Activated CD4-positive, alpha-beta T cell treated with anti-CD3 and anti-CD28 coated beads for 24 hours (primary cell): ENCODE measurements at places on chromosomes 2 and 18.

GRCh38 chr2:63553049-63553448 is 35.2 kb downstream of the WDPCP start:
- no peak for DNase-seq

DNA sequence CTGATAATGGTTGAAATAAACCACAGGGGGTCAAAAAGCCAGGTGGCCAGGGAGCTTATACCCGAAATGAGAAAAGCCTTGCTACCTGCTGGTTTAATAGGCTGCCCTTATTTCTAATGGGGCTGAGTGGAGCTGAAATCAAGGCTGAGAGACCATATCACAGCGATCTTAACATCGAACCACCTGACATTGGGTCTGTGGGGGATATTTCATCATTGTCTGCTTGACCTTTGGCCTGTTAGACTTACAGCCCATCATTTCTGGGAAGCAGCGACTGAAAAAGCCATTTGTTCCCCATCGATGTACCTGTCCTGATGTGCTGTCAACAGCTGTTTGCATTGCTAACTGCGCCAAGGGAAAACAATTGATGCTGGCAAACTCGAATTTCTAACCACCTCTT is 199.7 kb upstream of the SLC14A2 start:
- no peak for DNase-seq

- no peak for DNase-seq
These were observed 2.9 kb downstream of the IL18R1 start for GRCh38 chr2:102358496-102358895.

DNA sequence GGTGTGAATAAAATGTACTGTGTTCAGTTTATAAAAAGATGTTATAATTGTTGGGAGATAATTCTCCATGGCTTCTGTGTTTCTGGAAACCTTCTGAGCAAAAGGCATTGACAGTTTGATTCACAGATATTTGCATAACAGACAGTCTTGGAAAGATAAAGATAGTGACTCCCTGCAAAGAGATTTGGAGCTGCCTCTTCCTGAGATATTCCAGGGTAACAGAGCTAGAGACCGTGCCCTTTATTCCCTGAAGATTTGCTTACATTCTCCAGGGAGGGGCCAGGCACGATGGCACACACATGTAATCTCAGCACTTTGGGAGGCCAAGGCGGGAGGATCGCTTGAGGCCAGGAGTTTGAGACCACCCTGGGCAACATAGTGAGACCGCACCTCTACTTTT is 12.2 kb upstream of the ANXA4 start:
- DNase-seq: no peak

DNA sequence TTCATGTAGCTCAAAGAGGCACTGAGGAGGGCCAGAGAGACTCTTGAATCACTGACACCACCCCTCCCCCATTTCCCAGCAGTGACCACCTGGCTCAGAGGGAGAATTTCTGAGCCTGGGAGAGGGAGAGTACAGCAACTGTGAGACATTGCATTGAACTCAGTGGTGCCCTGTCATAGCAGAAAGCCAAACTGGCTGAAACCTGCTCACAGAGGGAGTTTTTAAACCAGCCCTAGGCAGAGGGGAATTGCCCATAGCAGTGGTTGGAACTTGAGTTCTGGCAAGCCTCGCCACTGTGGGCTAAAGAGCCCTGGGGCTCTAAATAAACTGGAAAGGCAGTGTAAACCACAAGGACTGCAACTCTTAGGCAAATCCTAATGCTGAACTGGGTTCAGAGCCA is 243.1 kb downstream of the ADCYAP1 start:
- DNase-seq: no peak

- no peak for DNase-seq
These were observed 128.7 kb downstream of the MEP1B start for GRCh38 chr18:32318581-32318980.

- no peak for DNase-seq
These were observed 39.8 kb upstream of the ASAP2 start for GRCh38 chr2:9166579-9167377.

GRCh38 chr2:2114707-2115245 is 216.3 kb downstream of the MYT1L start:
- no peak for DNase-seq

GRCh38 chr2:96656540-96656939 is 14.0 kb downstream of the FER1L5 start:
- DNase-seq: no peak

GRCh38 chr2:148660999-148661398 is 16.4 kb downstream of the EPC2 start:
- no peak for DNase-seq

- no peak for DNase-seq
These were observed 32.2 kb downstream of the STAT1 start for GRCh38 chr2:190981733-190982132.

- no peak for DNase-seq
These were observed 58.3 kb upstream of the UPP2 start for GRCh38 chr2:158043181-158043948.

GRCh38 chr2:16138811-16139662 is 198.7 kb downstream of the MYCN start:
- no peak for DNase-seq

DNA sequence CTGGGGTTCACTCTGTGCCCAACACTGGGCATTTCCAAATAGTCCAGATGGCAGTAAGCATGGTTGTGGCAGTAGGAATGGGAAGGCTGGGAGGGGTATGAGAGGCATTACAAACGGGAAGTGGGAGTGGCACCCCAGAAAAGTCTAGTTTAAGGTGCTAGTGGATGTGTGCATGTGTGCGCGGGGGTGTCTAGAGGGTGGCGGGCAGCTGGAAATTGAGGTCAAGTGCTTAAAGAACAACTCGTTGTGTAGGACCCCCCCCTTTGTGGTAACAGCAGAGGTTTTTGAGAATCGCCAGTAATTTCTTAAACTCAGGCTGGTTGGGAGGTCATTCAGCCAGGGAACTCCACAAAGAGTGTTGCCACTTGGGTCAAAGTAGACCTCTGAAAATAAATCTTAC is 69.9 kb downstream of the RHBDD1 start:
- DNase-seq: no peak

DNA sequence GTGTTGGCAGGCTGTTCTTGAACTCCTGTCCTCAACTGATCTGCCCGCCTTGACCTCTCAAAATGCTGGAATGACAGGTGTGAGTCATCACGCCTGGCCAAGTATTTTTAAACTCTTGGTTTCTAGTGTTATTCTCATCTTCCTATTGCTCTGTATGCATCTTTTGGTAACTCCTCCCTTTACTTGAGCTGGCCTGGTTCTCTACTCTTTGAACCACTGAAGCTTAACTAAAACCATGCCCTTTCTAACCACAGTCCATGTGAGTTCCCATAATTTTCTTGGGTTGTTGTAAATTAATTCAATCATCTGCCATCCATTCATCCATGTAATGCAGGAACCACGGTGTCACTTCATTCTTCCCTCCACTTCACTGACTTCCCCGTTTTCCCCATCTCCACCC is 1131.3 kb downstream of the DPP10 start:
- no peak for DNase-seq

GRCh38 chr2:240245706-240246105 is 105.2 kb upstream of the OTOS start:
- DNase-seq: no peak

- no peak for DNase-seq
These were observed 28.5 kb downstream of the TMEM131 start for GRCh38 chr2:97967216-97967592.

GRCh38 chr2:156322686-156323231 is 9.8 kb downstream of the NR4A2 start:
- DNase-seq: no peak

- DNase-seq: no peak
These were observed 76.2 kb downstream of the KIAA2012 start for GRCh38 chr2:202149155-202149762.

- no peak for DNase-seq
These were observed 49.0 kb downstream of the PRKCE start for GRCh38 chr2:45700407-45701013.

DNA sequence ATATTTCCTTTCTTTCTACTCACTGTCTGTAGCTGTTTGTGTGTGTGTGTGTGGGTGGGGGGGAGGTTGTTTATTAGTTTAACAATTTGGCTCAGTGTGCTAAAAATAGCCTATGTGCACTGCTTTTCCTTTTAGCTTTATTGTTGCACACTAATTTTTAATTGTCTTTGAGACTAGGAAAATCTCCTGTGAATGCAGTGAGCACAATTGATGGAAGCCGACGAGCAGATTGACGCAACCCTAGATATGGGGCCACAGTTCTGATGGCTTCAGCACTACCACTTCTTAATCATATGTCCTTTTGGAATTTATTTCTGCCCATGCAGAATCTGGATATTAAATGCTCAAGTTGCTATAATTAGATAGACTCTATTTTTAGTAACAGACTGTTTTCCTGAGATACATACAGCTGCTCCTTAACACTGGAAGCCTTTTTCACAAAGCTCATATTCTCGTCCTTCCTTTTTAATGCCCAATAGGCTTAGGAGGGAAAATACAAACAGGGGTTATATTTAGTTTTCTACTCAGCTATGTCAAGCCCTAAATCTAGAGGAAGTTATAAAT is 109.1 kb downstream of the IRS1 start:
- DNase-seq: no peak

GRCh38 chr2:68739595-68740399 is 5.2 kb downstream of the ARHGAP25 start:
- no peak for DNase-seq

DNA sequence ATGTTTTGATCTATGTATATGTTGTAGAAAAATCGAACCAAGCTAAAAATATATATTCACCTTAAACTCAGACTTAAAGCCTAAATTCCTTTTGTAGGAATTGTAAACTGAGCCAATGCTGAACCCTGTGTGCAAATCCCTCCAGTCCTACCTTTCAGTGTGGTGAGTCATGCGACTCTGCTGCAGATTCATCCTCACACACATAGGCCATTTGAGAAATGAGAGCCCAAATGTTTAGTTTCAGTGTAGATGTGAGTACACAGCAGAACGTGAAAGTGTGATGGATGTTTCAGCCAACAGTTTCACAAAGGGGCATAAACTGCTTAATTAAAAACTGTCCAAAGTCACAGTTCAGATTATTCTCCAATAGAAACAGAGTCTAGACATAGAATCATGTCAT is 193.2 kb downstream of the CDH19 start:
- DNase-seq: no peak

DNA sequence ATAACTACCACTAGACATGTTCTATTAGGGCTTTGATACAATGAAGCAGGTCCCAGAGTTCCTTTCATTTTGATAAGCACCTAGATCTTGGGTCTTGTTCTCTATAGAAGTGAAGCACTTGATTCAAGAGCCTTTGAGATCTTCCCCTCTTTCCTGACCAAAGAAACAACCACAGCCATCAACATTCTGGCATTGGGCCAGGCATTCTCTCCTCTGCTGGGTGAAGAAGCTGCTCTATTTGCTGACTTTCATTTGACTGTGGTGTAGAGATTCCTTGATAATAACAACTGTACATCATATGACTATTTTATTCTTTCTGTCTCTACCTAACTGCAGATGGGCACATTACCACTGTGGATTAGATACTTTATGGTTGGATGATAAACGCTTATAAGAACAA is 96.6 kb upstream of the LYPD1 start:
- DNase-seq: no peak

- no peak for DNase-seq
These were observed 165.7 kb upstream of the RAB12 start for GRCh38 chr18:8443505-8443904.

GRCh38 chr2:219629976-219630695 is 2.7 kb downstream of the SLC4A3 start:
- DNase-seq: no peak

- DNase-seq: no peak
These were observed 152.7 kb upstream of the SOX11 start for GRCh38 chr2:5539282-5540165.

DNA sequence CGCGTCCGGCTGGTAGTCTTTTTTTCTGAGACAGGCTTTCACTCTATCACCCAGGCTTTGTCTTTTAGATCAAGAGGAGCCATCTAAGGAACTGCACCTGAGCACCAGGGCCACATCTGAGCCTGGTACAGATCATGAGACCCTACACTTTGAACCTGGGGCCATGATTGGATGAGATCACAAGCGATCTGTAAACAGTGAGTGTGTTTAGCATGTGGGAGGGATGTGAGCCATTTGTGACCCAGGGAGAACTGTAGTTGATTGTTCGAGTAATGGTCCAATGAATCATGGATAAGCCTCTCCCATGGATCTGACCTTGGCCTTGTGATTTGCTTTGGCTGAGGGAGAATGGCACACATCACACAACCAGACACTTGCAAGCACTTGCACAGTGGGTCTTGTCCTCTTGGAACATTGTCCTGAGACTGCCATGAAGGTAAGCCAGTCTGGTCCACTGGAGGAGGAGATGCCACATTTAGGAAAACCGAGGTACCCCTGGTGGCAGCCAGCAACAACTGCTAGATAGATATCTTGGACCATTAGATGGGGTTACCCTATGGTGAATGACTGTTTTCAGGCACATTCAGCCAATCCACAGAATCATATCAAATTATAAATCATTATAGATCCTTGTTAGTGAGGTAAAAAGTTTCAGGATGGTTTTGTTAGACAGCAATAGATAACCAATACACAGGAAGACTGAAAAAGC is 19.5 kb upstream of the DTNB start:
- no peak for DNase-seq

- DNase-seq: no peak
These were observed 11.5 kb upstream of the CNOT11 start for GRCh38 chr2:101241158-101241557.

- no peak for DNase-seq
These were observed 4.1 kb upstream of the ITPRIPL1 start for GRCh38 chr2:96320728-96321622.

DNA sequence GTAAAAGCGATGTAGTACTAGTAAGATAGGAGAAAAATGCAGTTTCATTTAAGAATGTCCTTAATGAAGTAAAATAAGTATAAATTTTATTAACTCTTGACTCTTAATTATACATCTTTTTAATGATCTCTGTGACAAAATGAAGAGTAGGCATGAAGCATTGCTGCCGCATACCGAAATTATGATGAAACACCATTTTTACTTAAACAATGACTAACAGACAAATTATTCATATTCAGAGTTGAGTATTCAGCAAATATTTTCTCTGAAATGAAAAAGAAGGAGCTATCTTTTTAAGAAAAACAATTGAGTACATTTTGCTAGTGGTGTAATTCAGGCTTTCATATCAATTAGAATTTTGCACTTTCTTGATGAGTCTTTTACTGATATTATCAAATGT is 150.6 kb upstream of the DOCK10 start:
- no peak for DNase-seq

- DNase-seq: no peak
These were observed 13.6 kb upstream of the RHOB start for GRCh38 chr2:20433249-20433648.

GRCh38 chr18:25518716-25519053 is 166.7 kb upstream of the ZNF521 start:
- DNase-seq: no peak

DNA sequence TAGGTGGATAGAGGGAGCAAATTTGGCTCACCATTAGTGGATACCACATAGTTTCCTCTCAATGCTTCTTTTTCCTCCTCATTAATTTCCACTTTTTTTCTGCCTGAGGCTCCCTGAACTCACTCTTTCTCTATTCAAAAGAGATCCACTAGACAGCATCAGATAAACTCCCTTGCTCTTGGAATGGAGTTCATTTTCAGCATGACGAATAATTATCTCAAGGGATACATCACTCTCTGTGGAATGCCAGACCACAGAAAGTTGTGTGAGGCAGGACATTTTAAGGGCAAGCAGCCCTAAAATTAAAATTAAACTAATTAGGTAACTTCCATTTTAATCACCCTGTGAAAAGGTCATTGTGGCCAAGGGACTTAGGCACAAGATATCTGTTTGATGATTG is 1920.1 kb upstream of the CELF4 start:
- DNase-seq: no peak
